ENCODE measurements at places on chromosomes 3 and 15.

GRCh38 chr3:197573048-197573767, 17.4 kb upstream of the BDH1 start:
- no peak for DNase-seq

- no peak for DNase-seq
Measured at GRCh38 chr15:71515375-71516186, 294.8 kb upstream of the NR2E3 start.

GRCh38 chr3:69815970-69816369, 76.7 kb downstream of the MITF start:
- DNase-seq = no peak

DNA sequence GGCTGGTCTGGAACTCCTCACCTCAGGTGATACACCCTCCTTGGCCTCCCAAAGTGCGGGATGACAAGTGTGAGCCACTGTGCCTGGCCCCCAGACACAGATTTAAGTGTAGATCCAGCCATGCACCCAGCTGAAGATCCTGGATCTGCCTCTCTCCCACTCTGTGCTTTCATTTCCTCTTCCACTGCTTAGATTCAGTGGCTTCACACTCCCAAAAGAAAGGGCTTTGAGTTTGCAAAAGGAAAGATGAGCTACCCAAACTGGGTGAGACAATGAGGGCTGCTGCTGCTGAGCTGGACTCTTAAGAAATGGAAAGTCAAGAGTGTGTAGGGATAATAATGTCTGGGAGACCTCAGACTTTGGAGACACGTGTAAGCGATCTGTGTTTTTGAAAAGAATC, 45.5 kb downstream of the ISG20 start:
- DNase-seq = no peak

DNA sequence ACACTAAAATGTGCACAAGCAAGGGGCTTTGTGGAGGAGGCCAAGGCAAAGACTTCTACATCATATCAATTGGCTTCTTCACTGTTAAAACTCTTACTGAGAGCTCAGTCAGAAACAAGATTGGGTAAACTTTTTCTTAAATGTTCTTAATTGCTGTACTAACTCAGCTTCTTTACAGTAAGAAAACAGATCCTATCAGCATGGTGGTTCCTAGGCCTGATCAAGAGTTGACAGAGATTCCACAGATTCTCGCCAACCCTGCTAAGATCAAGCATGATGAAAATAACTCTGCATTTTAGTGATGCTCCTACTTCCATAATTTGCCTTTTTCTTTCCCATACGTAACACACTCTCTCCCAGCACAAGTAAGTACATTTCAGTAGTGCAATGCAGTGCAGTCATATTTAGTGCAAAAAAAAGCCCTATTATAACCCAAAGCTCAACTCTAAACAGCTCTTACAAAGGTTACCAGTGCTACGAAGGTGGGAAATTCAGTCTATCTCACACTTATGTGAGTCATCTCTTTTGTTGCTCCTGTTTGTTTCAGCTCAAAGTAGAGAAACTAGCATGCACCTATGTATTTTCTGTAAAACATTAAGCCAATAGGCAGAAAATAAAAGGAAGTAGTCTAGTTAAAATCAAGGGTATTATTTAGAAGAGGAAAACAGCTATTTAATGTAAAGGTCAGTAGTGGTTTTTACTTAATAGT, 29.9 kb downstream of the TIGIT start:
- DNase-seq = no peak

DNA sequence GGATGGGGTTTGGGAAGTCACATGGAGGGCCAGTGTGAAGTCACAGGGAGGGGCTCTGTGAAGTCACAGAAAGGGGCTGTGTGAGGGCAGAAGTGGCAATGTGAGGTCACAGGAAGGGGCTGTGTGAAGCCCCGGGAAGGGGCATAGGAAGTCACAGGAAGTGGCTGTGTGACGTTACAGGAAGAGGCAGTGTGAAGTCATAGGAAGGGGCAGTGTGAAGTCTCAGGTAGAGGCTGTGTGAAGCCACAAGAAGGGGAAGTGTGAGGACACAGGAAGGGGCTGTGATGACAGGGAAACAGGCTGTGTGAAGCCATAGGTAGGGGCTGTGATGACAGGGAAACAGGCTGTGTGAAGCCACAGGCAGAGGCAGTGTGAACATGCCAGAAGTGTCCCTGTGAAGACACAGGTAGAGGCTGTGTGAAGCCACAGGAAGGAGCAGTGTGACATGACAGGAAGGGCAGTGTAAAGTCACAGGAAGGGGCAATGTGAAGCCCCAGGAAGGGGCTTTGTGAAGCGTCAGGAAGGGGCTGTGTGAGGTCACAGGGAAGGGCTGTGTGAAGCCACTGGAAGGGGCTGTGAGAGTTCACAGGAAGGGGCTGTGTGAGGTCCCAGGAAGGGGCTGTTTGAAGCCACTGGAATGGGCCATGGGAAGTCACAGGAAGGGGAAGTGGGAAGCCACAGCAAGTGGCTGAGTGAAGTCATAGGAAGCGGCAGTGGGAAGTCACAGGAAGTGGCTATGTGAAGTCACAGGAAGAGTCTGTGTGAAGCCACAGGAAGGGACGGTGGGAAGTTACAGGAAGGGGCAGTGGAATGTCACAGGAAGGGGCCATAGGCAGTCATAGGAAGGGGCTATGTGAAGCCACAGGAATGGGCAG, 37.1 kb downstream of the GASK1A start:
- DNase-seq = no peak

DNA sequence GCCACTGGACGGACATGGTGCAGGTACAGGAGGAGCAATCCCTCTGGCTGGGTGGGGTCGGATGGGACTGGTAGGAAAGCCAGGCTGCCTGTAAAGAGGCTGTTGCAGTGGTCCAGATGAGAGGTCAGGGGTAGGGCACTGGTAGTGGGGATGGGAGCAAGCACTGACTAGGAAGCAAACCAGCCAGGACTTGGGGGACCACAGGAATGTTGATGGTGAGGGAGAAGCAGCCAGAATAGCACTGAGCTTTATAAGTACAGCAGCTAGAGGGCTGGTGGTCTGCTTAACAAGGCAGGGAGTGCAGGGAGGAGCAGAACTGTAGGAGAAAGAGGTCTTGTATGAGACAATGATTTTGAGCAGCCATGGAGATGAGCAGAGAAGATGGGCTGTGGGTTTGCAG, 38.7 kb upstream of the PTPN23 start:
- DNase-seq = no peak

GRCh38 chr15:53739651-53740050, 19.8 kb downstream of the WDR72 start:
- no peak for DNase-seq

- no peak for DNase-seq
Measured at GRCh38 chr15:51279391-51279790, 59.0 kb downstream of the CYP19A1 start.

GRCh38 chr15:48086133-48086532, 34.7 kb upstream of the SLC24A5 start:
- DNase-seq = no peak

- DNase-seq = no peak
Measured at GRCh38 chr3:129352650-129353588, 74.2 kb downstream of the HMCES start.

DNA sequence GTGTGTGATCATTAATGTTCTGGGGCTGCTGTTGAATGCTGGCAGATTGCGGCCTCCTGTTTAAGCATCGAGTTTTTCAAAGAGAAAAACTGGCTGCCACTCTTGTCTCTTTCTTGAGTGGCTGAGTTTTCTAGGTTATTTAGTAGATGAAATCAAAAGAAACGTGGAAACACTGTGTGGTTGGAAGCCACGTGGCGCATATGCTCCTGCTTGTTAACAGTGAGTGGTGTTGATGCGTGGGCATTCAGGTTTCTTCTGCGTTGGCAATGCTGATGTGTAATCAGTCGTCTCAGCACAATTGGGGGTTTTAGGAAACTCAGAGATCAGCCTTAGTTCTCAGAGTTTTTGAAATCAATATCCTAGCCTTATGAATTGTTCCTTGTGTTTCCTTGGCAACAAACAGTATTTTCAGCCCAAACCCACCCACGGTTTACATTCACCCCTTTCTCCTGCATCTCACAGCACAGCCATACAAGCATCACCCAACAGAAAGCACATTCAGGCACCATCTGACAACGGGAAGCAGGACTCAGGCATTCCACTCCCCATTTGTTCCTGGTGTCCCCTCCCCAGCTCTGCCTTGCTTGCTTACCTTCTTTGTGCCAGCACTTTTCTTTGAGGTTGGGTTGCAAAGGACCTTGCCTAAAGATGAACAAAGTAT, 74.7 kb downstream of the SEC22A start:
- DNase-seq = no peak

GRCh38 chr15:67005294-67005996, 60.0 kb upstream of the SMAD3 start:
- DNase-seq = no peak

DNA sequence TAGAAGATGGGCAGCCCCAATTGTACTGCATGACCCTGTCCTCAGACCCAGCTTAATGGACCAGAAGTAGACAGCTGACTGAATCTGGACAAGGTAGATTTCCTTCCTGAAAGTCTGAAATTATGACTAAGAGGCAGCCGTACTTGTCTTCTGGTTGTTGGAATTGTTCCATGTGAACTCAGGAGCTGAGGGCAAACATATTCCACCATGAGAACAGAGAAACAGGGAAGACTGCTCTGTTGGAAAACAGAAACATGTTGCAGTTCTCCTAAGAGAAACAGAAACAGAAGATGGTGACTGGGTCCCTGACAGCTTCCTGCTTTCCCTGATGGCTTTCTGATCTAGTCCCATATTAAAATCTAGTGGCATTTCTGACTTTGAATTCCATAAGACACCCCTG, 24.1 kb downstream of the POPDC2 start:
- no peak for DNase-seq

DNA sequence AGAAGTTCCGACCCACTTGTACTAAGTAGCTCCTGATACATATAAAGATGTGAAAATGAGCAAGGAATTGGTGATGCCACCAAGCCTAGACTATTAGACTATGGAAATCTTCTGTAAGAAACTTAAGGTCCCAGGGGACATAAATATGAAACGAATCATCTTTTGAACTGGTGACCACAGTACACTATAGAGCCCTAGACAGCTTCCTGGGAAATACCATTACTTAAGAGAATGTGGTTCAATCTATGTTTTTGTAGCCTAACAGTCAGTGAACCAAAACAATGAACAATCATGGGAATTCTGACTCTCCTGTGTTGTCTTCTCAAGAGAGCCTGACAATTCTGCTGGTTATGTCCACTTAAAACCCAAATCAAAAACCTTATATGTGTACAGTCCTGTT, 191.6 kb downstream of the GREM1 start:
- no peak for DNase-seq

DNA sequence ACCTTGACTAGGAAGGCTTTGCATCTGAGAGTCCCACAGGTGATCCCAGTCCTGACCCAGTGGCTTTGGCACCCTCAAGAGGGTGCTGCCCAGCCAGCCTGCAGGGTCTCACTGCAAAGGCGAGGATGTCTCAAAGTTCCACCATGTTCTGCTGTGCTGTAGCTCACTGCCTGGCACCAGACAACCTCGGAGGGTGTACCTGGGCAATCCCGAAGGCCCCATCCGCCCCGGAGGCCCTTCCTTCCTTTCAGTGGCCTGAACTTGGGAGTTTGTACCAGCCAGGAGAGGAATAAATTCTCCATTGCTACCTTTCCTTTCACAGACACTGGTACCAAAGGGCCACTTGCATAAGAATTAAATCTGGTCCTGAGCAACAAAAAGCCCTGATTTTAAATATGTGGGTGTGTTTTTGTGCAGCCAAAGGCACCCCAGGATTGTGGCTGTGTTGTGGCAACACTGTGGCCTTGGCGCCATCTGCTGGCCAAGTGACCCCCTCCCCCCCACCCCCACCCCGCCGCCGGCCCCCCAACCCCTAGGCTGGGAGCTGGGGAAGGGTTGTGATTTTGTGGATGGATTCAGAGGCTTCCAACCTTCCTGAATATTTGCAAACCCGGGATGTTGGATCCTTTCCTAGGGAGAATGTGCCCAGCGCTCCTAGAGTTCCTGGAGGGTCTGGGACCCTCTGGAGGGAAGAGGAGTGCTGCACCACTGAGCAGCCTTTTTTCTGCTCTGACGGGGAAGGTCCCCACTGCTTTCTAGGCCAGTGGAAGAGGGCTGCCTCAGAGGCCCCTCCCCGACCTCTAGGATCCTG, 9.7 kb upstream of the PTPN23 start:
- peak; percentile 33 for DNase-seq

DNA sequence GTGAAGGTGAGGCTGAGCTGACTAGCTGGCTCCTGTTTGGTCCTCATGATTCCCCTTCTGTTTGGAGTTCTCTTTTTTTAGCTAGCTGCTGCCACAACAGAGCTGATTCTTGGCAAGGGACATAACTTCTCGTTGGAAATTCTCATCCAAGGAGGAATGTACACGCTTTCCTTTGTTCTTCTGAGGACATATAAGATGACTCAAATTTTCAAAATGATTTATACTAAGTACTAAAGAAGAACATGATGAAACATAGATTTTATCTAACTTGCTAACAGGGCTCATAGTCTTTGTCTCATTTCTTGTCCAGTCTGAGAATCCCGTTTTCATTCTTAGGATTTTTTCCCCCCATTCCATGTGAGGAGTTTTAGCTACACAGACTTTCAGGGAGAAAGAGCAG, 2.9 kb upstream of the TFG start:
- DNase-seq = no peak

DNA sequence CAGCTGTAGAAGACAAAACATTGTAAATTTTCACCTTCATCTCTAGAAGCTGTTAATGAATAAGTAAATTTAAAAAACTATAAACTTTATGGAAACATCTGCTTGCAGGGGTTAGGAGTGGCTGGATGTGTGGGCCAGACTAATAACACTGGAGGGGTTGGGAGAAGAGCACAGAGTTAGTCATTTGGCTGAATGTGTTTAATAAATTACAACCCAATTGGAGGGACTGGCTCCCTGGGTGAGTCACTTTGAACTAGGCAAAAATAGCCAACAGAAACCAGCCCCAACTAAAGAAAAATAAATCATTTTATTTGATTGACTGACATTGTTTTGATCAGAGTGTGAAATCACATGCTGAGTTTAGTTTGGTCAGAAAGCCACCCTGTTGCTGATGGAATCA, 21.8 kb downstream of the DGKG start:
- no peak for DNase-seq

DNA sequence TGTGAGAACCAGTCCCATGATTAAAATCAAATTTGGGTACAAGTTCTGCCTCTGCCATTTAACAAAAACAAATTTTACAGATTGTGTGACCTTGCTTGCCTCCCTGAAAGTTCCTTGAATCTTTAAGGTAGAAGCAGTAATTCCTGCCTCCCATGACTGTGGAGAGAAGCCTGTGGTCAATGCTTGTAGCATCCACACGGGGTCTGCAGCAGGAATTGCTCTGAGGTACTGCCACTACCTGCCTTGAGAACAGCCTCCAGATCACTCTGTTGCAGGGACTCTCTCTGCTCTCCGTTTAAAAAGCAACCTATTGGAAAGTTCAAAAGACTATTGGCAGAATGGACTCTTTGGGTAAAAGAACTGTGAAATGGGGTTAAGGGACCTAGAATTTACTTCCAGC, 75.9 kb downstream of the SST start:
- DNase-seq = no peak

- no peak for DNase-seq
Measured at GRCh38 chr15:65908876-65909275, 39.6 kb downstream of the RAB11A start.

- no peak for DNase-seq
Measured at GRCh38 chr3:106276755-106277612, 408.2 kb upstream of the CBLB start.
